Epithelial cell of proximal tubule (primary cell): ENCODE measurements at places on chromosomes 3 and 15.

DNA sequence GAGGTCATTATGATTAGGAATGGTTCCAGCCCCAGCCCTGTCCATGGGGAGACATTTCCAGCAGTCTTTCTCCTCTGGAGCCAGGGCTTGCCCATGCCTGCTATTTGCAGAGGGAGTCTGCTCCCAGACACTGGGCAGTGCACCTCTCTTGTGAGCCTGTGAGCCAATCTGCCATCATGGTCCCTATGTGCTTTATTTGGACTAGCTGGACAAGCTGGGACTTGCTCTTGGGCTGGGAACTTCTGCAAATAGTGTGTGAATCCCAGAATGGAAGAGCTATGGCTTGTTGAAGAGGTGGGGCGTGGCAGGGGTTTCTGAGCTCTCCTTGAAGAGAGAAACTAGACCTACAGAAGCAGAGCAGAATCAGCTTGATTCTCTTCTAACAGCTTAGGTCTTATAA is 53.7 kb upstream of the KY start:
- DNase-seq: no peak

DNA sequence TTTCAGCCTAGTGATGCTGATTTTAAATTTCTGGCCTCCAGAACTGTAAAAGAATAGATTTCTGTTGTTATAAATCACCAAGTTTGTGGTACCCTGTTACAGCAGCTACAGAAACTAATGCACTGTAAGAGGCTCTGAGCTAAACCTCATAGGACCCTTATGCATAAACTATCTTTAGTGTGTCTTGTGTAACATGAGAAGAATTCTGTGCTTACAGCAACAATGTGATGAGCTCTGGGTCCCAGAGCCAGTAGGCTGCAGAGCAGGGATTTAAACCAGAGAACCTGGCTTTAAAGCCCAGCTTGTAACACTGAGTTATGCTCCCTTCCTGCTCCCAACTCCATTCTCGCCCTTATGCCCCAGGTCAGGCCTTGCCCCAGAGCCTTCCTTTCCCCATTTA is 113.1 kb downstream of the THSD4 start:
- DNase-seq: no peak

- peak; percentile 88 for DNase-seq
These were observed 66.1 kb upstream of the NR2F2 start for GRCh38 chr15:96264351-96264798.

DNA sequence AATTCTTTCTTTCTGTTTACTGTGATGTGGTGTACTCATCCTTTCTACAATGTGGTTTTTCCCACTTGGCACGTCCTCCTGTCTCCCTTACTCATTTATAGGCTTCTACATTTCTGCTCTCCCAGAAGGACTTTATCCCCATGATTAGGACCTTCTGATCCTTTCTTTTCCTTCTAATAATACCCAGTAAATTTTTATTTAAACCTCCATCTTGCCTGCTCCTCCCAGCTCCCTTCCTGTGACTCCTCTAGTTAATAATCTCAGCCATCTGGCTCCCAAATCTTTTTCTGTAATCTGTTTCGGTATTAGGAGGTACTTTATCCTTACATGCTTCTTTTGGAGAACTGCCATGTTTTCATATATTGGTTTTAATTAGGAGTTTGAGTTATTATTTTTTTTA is 11.2 kb upstream of the P2RY1 start:
- DNase-seq: no peak

- DNase-seq: no peak
These were observed 120.1 kb downstream of the ANP32A start for GRCh38 chr15:68700455-68701123.

- DNase-seq: no peak
These were observed 170.5 kb upstream of the UBE3A start for GRCh38 chr15:25609371-25609770.

DNA sequence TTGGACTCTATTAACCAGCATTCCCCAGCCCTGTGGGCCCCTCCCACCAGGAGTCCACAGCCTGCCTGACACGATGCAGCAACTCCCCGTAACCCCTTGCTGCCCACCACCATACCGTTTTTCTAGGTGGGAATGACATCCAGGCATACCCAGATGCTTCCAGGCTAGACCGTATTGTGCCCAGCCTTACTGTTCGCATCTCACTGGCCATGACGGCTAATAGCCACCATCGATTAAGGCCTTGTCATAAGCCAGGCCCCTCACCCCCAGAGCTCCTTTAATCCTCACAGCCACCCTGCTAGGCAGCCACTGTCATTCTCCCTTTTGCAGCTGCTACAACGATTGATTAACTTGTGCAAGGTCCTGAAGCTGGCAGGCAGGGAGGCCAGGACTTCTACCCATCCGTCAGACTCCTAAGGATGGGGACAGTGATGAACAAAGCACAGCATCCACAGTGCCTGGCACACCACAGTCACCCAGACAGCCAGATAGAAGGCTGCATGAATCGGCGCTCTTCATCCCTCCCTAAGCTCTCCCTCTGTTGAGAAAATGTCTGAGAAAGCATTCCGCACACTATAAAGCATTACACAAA is 60.0 kb upstream of the FLNB start:
- DNase-seq: no peak

DNA sequence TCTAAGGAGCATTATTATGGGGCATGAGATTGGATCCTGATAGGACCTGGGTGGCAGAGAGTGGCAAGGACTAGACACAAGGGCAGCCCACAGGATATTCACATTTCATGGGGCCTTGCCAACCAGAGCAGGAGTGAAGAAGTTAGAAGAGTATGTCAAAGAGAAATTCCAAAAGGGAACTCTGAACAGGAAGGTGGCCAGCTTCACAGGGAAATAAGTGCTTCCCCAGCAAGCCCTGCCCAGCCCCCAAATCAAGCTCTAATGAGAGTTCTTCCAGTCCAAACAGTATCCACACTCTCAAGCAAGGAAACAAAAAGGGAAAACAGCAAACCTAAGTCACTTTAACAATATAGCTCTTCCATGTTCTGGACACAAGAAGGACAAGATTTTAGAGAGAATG is 130.2 kb upstream of the COL8A1 start:
- no peak for DNase-seq

GRCh38 chr3:105834768-105835167 is 34.0 kb downstream of the CBLB start:
- peak; percentile 73 for DNase-seq

- DNase-seq: no peak
These were observed 112.6 kb downstream of the TCF12 start for GRCh38 chr15:57031082-57031481.

DNA sequence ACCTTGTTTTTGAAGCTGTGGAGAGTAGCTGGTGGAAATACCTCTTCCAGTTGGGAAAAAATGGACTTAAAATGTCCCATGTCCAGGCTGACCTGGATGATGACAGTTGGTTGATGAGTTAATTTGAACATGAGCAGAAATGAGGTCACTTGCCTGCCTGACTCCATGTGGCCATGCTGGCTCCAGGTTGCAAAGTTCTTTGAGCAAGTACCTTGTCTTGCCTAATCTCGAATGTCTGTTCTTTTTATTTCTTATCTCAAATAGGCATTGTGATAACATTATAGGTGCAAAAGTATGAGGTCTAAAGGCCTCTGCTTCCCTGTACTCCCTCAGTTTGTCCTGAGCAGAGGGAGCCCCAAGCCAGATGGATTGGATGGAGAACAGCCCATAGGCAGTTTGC is 9.0 kb downstream of the MAPKBP1 start:
- DNase-seq: no peak

GRCh38 chr3:128267541-128267940 is 114.3 kb downstream of the EEFSEC start:
- no peak for DNase-seq

- DNase-seq: no peak
These were observed at the start of gene SKOR1 for GRCh38 chr15:67824976-67825880. Gene SKOR1, plus strand, starts transcription at chr15:67825509. Its CDS starts 94 bp downstream, at chr15:67825603.

GRCh38 chr3:147355084-147355752 is 51.1 kb downstream of the ZIC4 start:
- DNase-seq: no peak

- DNase-seq: no peak
These were observed 15.9 kb upstream of the SKOR1 start for GRCh38 chr15:67809441-67809840.

DNA sequence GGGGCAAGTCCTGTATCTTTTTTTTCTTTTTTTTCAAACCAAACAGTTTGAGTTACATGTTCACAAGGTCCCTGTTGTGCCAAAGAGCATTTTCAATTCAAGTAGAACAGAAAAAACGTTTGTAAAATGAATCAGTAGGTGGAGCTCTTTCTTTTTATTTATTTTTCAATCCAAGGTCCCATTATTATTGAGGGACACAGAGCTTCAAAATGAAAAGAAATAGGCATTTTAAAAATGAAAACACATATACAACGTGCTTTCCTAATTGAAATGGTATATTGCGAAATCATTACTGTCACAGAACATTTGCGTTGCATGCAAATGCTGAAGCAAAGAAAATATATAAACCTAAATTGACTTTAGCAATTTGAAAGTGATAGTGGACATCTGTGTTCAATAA is 711.0 kb downstream of the MECOM start:
- DNase-seq: peak; percentile 37

DNA sequence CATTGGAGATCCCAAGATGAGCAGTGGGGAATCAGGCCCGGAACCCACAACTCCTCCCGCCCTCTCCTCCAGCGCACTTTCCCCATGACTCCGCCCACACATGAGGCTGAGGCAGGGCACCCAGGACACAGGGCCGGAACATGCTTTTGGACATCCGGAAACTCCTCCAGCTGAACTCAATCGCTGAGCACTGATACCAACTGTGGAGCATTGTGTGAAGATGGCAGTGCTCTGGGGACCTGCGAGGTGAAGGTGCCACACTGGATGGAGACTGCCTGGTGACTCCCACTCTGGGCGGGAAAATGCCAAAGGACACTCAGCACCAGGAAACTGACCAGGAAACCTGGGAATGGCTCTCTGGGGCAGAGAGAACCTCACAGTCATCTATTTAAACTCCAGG is 189.1 kb downstream of the FAM43A start:
- no peak for DNase-seq
